Stimulated activated CD8-positive, alpha-beta memory T cell treated with anti-CD3 and anti-CD28 coated beads, Interleukin-4, amount 100 ng/mL, for 1 hour (primary cell): ENCODE measurements at places on chromosomes 6 and 20.

DNA sequence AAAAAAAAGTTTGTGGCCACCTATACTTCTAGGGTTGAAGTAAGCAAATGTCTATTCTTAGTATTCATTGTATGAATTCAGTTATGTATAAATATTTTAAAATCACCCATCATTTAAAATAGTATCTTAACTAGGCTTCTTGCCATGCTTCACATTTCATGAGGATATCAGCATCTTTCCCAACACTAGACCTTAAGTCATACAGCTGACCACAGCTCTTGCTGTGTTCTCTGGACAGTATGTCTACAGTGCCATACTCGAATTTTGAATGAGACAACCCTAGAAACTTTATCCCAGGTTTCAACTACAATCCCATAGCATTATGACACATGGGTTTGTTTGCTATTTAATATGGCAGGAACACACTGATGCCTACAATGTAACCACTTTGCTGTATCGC, 5.2 kb downstream of the TXNDC5 start:
- DNase-seq: no peak

DNA sequence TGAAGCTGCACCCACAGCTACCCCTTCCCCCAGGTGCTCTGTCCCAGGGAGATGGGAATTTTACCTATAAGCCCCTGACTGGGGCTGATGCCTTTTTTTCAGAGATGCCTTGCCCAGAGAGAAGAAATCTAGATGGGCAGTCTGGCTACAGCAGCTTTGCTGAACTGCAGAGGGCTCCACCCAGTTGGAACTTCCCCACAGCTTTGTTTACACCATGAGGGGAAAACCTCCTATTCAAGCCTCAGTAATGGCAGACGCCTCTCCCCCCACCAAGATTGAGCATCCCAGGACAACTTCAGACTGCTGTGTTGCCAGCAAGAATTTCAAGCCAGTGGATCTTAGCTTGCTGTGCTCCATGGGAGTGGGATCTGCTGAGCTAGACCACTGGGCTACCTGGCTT, 122.6 kb upstream of the MOCS1 start:
- no peak for DNase-seq

DNA sequence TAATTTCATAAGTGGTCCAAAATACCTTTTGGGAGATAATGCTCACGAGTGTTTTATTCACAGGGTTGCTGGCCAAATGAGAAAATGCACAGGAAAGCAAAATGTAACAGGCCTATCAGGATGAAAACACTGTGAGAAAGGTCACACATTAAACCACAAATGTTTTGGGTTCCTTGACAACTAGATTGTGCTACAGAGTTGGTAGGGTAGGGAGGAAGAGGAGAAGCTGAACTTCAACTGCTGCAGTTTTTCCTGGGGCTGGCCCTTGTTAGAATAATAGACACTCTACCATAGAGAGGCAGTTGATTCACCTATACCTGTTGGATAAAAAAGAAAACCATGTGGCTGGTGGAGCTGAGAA, 28.1 kb upstream of the PAQR8 start:
- no peak for DNase-seq

GRCh38 chr6:11245381-11246256, 13.2 kb upstream of the NEDD9 start:
- DNase-seq: no peak

- no peak for DNase-seq
These were observed 9.2 kb downstream of the PEDS1 start for GRCh38 chr20:50144362-50144761.

DNA sequence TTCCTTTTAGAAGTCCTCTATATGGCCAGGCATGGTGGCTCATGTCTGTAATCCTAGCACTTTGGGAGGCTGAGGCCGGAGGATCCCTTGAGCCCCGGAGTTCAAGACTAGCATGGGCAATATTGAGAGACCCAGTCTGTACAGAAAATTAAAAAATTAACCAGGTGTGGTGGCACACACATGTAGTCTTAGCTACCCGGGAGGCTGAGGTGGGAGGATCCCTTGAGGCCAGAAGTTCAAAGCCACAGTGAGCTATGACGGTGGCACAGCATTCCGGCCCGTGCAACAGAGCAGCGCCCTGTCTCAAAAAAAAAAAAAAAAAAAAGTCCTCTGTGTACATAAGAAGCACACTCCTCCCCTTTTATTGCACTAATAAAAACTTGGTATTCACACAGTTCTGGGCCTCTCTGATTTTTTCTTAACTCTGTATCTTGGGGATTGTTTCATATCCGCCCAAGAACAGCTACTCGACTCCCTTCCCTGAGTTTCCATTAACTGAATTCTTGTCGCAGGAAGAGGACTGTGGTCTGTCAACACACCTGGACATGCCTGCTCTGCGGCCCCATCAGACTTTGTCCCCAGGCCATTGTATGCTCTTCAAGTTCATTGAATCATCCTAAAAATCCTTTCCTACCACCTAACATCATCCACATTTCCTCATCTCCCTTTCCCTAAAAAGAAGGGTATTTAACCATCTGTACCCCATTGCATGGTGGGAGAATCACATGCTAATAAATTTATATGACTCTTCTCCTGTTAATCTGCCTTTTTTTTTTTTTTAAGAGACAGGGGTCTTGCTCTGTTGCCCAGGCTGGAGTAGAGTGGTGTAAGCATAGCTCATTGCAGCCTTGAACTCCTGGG, 25.9 kb upstream of the PPP1R3G start:
- no peak for DNase-seq

DNA sequence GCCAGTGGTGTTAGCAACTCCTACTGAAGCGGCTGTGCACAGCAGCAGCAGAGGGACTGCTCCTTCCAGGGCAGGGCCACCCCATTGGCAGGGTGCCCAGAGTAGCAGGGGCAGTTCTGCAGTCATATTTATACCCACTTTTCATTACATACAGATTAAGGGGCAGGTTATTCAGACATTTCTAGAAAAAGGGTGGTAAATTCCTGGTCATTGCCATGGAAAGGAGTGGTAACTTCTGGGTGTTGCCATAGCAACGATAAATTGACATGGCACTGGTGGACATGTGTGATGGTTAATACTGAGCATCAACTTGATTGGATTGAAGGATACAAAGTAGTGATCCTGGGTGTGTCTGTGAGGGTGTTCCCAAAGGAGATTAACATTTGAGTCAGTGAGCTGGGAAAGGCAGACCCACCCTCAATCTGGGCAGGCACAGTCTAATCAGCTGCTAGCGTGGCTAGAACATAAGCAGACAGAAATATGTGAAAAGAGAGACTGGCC, 45.0 kb downstream of the IYD start:
- no peak for DNase-seq

DNA sequence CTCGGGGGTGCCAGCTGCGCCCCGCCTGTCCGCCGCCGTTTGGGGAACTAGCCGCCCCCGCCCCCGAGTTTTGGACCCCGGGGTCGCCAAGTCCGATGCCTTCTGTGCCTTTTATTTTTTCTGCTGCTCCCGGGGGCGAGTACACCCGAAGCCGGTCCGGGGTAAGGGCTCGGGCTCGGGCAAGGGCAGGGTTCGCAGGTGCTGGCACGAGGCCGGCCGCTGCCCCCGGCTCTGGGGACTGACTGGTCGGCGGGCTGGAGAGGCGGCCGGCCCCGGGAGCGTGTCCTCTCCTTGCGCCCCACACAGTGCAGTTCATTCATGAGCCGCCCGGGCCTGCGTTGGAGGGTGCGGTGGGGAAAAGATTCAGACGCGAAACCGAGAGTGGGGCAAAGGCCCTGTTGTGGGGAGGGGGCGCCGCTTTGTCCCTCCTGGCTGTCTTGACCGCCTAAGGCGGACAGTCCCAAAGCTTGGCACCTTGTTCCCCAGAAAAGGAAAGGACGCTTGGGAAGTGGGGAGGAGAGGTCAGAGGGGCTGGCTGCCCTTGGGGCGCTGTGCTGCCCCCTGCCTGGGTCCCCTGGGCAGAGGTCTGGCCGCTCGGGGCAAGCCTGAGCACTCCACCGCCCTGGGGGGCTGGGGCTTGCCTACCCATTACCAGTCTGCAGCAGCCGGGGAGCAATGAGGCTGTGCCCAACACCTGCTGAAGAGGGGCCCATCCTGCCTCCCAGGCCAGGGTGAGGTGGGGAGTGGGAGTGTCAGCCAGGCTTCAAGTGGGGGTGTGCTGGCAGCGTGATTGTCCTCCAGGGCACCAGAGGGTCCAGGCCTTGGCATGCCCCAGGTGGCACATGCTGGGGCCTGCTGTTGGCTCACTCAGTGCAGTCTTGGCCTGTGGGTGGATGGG, 915 bp downstream of the TMEM63B start:
- no peak for DNase-seq

- DNase-seq: no peak
These were observed 133.7 kb downstream of the LY86 start for GRCh38 chr6:6722195-6722594.

GRCh38 chr6:85127696-85128243, 322.1 kb upstream of the NT5E start:
- no peak for DNase-seq

DNA sequence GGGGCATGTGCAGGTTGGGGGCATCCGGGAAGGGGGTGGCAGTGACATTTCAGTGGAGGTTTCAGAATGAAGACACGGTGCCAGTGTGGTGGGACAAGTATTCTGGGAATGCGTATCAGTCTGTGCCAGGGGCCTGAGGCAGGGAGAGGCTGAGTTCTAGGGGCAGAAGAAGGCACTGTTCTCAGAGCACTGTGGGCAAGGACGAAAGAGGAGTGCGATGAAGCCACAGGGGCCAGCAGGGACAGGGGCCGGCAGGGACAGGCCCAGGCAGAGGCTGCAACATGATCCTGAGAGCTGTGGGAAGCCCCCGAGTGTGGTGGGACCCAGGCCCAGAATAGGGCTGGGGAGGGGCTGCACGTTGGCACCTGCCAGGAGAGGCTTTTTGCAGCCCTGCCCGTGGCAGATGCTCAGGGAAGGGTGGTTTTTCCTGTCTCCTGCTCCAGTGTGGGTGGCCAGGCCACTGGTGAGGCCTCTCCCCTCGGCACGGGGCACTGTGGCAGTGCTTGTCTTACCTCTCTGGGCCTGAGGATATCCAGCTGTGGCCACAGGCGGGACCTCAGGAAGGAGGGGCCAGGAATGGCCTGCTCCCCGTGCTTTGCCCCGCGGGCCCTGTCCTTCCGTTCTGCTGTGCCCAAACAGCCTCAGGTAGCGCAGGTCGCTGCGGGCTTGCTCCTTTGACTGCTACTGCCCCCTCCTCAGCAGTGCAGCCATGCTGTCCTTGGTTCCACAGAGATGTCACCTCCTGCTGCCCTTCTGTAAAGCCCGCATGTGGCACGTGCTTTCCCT, 10.0 kb downstream of the ENTPD6 start:
- no peak for DNase-seq

DNA sequence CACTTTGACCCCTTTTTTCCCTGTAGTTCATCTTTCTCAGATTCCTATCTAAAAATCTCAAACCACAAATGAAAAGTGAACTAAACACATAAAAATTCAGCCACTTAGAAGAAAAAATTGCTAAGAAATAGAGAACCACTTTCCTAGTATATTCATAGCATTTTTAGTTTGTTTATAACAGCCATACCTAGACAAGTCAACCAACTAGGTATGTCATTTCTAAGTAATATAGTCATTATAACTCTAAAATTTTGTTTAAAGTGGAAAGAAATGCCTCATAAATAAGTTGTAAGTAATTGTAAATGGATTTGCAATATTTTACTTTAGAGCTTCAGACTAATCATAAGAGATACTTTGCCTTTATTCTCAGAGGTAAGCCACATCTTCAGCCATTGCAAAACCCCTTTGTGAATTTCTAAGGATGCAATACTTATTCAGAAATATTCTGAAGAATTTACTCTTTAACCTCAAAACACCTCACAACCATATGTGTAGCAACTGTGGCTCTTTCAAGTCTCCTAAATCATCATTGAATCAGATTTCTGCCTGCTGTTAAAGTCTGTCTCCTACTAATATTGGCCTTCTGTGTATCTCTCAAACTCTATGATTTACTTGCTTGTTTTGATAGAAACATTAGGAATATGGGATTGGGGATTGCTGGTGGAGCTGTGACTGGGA, 6.9 kb upstream of the SUMO4 start:
- no peak for DNase-seq

- no peak for DNase-seq
These were observed 50.8 kb upstream of the LY86 start for GRCh38 chr6:6537488-6538260.

- no peak for DNase-seq
These were observed 10.2 kb upstream of the EEF1A2 start for GRCh38 chr20:63509088-63509564.

DNA sequence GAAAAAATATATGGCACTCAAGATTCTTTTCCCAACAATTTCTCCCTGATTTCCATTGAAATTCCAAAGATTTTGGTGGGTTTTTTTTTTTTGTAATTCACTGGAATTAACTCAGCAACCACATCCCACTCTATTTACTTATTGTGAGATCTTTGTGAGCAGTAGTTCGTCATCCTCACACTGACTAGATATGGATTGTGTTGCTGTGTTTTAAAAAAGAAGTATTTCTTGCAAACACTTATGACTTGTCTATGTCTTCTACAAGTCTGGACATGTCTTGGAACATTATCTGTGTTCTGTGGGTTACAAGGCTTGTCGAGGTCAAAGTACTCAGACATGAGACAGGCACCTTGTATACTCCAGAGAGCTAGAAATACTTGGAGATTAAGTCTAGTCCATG, 7.3 kb upstream of the TENT5A start:
- DNase-seq: no peak

- DNase-seq: no peak
These were observed 75.4 kb downstream of the PERP start for GRCh38 chr6:138031850-138032249.

DNA sequence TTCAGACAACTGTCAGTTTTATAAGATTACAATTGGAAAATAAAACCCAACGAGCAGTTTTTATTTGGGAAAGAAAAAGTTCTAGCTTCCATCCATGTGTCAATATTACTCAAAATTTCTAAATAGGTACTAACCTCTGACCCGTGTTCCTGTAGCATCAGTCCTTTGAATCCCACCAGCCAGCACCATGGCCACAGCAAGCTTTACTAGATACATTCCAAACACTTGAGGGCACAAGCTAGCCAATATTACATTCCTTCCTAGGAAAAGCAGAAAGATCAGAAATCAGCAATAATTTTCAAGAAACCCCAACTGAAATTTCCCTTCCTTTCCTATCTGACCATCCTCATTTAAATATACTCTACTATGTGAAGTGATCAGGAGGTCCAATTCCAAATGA, 19.2 kb downstream of the ASF1A start:
- no peak for DNase-seq

GRCh38 chr20:64191002-64191401, 26.8 kb downstream of the MYT1 start:
- DNase-seq: no peak

DNA sequence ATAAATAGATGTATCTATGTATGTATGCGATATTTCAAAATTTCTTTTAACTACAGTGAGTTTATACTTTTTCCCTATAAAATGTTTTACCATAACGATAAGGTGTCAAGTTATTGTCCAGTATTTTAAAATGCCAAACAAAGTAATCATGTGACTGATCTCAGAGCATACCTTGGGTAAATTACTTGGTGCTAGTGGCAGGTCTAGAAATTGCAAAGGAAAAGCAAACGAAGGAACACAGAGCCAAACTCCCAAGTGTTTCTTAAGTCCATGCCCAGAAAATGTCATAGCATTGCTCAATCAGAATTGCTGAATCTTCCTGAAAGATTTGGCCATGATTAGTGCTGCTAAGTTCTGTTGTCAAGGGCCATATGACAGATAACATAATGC, 77.5 kb downstream of the CAP2 start:
- DNase-seq: no peak
